ENCODE measurements at places on chromosomes 4 and X. TPM values are rescaled to one million over a fixed set of nuclear protein-coding genes. Genes with fewer than 3 reads are reported as not detected.

CD38 gene
- 1.2 TPM for polyA plus RNA-seq

ADH7 gene
- not detected for polyA plus RNA-seq

PARM1 gene
- polyA plus RNA-seq = 47.6 TPM

DNA sequence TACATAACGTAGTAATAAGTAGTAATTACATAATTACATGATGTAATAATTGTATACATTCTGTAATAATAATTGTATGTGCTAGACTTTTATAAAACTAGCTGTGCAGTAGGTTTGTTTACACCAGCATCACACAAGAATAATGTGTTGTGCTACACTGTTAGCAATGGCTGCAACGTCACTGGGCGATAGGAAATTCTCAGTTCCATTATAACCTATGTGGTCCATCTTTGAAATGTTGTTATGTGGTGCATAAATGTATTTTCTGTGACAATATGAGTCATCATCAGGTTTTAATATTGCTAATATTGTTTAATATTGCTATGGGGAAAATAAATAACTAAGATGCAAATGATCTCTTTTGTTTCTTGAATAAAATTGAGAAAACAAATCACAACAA is 46.0 kb upstream of the ATP8A1 start:
- no peak for DNase-seq

GRCh38 chr4:17502756-17503155 is 9.1 kb downstream of the QDPR start:
- DNase-seq = no peak

- DNase-seq = no peak
Measured at GRCh38 chrX:3450881-3451570, 104.6 kb upstream of the MXRA5 start.

Data from left kidney (tissue), 8 donors.